ENCODE measurements at places on chromosomes 12 and 14.

GRCh38 chr12:119683816-119684215 lies 15.9 kb downstream of the PRKAB1 start:
- peak; percentile 12 for DNase-seq

DNA sequence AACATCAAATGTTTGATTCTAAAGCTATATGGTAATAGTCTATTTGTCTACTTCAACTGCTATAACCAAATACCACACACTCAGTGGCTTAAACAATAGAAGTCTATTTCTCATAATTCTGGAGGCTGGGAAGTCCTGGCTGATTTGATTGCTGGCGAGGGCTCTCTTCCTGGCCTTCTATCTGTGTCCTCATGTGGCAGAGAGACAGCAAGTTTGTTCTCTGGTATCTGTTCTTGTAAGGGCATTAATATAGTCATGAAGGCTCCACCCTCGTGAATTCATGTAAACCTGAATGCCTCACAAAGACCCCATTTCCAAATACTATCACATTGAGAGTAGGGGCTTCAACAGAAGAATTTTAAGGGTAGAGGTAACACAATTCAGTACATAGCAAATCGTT lies 34.1 kb downstream of the TRMT5 start:
- DNase-seq = no peak

GRCh38 chr12:5587711-5588121 lies 155.8 kb downstream of the NTF3 start:
- peak; percentile 79 for DNase-seq

DNA sequence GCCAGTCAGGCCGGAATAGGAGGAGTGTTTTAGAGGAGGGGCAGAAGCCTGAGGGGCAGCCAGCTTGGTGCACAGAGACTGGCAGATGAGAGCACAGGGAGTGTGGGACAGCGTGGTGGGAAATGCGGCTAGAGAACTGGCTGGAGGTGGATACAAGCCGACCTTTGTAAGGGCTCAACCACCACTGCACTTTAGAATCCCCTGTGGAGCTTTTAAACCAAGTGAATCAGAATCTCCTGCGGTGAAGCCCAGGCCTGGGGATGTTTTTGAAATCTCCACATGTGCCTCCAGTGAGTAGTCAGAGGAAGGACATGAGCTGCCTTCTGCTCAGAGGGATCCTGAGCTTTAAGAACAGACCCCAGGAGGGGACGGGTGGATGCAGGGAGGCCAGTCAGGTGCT lies 10.9 kb upstream of the PCED1B start:
- peak; percentile 90 for DNase-seq

Data from endodermal cell (in vitro differentiated cells).